Progenitor cell of endocrine pancreas (in vitro differentiated cells): ENCODE measurements at places on chromosomes 7 and 10.

DNA sequence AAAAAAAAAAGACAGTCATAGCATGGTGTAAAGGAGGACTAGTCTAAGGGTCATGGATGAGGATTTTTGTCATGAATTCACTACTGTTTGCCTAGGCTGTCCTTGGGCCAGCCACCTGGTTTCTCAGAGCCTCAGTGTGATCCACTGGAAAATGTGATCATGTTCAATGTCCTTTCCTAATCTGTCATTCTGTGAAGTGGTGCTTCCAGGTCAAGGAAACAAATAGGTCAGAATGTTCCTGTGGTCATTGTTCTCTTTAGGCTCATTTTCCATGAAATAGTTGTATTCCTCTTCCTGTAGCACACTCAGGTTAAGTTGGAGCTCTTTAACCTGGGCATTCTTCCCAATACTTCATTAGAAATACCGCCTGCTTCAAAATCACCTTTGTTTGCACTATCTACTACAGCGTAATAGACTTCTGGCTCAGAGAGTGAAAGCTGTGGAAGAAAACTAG is 16.5 kb downstream of the CD36 start:
- no peaks in the 10 kb centered on the region for H3K36me3 ChIP-seq
- DNase-seq, result no peak
- H3K27ac ChIP-seq, result no peak overlapping the region
- no peaks in the 10 kb centered on the region for H3K27me3 ChIP-seq
- H3K4me1 ChIP-seq, result peaks cover 1% of the 10 kb centered on the region

- no peak overlapping the region for H3K27ac ChIP-seq
- no peak overlapping the region for H3K4me3 ChIP-seq
- H3K4me1 ChIP-seq, result no peaks in the 10 kb centered on the region
- peaks cover 3% of the 10 kb centered on the region for H3K27me3 ChIP-seq
- no peak for DNase-seq
Measured at GRCh38 chr7:26630361-26630760, 234.0 kb downstream of the SKAP2 start.

DNA sequence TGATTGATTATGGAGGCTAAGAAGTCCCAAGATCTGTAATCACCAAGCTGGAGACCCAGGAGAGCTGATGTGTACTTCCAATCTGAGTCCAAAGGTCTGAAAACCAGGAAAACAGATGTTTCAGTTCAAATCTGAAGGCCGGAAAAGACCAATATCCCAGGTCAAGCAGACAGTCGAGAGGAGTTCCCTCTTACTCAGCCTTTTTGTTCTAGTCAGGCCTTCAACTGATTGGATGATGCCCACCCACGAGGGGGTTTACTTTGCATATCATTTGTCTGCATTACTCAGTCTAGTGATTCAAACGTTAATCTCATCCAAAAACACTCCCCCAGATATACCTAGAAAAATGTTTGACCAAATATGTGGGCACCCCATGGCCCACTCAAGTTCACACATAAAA is 7.4 kb upstream of the ARID5B start:
- no peaks in the 10 kb centered on the region for H3K27me3 ChIP-seq
- H3K27ac ChIP-seq, result no peak overlapping the region
- H3K4me1 ChIP-seq, result peaks cover 24% of the 10 kb centered on the region
- no peak for DNase-seq
- H3K36me3 ChIP-seq, result no peaks in the 10 kb centered on the region

- peaks cover 31% of the 10 kb centered on the region for H3K36me3 ChIP-seq
- peak overlapping the region; percentile 50 for H3K27ac ChIP-seq
- no peak for DNase-seq
Measured at GRCh38 chr7:47521816-47522561, 59.9 kb downstream of the TNS3 start.

DNA sequence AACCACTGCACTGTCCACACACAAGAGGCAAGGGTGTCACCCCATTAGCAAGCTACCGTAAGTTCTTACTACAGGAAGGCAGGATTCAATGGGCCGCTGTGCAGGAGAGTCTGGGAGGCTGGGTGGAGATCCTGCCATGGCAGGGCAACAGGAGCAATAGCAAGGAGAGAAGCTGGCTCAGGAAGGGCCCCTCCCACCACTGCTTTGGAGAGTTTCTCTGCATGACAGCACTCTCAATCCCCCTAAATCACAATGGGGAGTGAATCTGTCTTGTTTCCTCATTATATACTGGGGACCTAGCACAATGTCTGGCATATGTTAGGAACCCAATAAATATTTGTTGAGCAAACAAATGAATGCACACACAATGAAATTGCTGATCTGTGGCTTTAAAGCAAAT is 83.2 kb upstream of the SFMBT2 start:
- no peak overlapping the region for H3K4me3 ChIP-seq
- H3K36me3 ChIP-seq, result no peaks in the 10 kb centered on the region
- H3K27ac ChIP-seq, result no peak overlapping the region
- H3K4me1 ChIP-seq, result peaks cover 7% of the 10 kb centered on the region

DNA sequence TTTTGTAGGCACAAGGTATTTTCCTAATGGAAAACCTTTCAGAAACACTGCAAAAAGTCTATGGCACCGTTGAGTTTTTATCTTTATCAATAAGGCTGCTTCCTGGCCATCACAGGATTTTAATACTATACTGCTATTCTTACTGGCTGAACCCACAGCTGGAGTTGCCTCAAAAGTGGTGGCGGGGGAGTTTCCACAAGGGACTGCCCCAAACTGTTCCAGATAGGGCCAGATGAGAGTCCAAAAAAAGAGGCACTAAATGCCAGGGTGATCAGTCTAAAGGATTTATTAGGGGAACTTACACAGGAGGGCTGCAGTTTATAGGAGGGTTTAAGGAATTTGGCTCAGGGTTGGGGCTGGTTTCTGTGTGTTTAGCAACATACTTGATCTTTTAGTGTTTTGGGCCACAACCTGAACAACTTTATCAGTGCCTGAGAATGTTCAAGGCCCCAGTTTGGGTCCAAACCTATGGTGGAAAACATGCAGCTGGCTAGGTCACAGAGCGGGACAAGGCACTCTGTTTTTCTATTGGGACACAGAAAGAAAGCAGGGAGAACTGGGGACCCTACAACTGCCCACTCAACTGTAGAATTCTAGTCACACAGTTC is 41.4 kb downstream of the STAM start:
- no peaks in the 10 kb centered on the region for H3K27me3 ChIP-seq
- H3K36me3 ChIP-seq, result peaks cover 8% of the 10 kb centered on the region
- no peak for DNase-seq
- peaks cover 8% of the 10 kb centered on the region for H3K4me1 ChIP-seq
- H3K4me3 ChIP-seq, result no peak overlapping the region

DNA sequence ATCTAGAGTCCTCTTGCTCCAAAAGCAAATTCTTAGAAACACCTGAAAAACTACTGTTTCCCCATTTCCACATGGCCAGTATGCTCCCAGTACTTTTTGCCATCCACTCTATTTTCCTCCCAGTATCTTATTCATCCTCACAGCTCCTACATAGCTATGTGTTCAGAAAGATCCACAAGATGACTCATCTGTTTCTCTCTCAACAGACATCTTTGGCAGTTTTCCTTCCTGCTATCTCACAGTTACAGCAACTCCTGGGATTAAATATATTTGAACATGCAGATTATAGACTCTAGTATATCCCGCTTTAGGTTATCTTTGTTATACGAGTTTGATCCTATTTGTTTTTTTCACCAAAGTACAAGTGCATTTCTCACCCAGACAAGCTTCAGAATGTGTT is 675.6 kb upstream of the POT1 start:
- DNase-seq, result no peak
- H3K27ac ChIP-seq, result no peak overlapping the region
- no peaks in the 10 kb centered on the region for H3K4me1 ChIP-seq
- H3K36me3 ChIP-seq, result no peaks in the 10 kb centered on the region
- no peaks in the 10 kb centered on the region for H3K27me3 ChIP-seq
- no peak overlapping the region for H3K4me3 ChIP-seq

DNA sequence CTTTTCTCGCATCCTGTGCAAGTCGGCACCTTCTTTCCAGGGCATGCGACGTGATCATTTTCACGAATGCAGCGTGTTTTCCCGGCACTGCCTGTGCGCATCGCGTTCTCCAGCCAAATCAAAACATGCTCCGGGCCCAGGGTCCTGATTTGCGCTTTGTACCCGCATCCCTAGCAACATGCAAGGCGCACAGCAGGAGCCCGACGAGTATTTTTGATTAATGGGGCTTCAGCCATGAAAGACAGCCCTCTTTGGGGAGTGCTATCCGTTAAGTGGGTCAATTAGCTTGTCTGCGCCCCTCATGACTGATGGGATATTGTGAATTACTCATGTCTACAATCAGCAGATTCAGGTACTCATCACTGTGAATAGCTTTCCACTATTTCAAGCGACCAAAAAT is 243.3 kb upstream of the RNF32 start:
- H3K27me3 ChIP-seq, result peaks cover 3% of the 10 kb centered on the region
- peaks cover 6% of the 10 kb centered on the region for H3K4me1 ChIP-seq
- no peak overlapping the region for H3K27ac ChIP-seq
- H3K4me3 ChIP-seq, result no peak overlapping the region
- DNase-seq, result no peak
- no peaks in the 10 kb centered on the region for H3K36me3 ChIP-seq

GRCh38 chr7:28269700-28270361 is 89.2 kb upstream of the JAZF1 start:
- H3K4me1 ChIP-seq, result peaks cover 1% of the 10 kb centered on the region
- H3K4me3 ChIP-seq, result no peak overlapping the region
- no peaks in the 10 kb centered on the region for H3K36me3 ChIP-seq
- peaks cover 15% of the 10 kb centered on the region for H3K27me3 ChIP-seq
- DNase-seq, result no peak

GRCh38 chr7:25646726-25647413 is 418.6 kb upstream of the NPVF start:
- H3K4me1 ChIP-seq, result no peaks in the 10 kb centered on the region

GRCh38 chr7:101900103-101900502 is 82.7 kb downstream of the CUX1 start:
- no peak overlapping the region for H3K27ac ChIP-seq
- no peak for DNase-seq
- no peaks in the 10 kb centered on the region for H3K27me3 ChIP-seq

GRCh38 chr7:47873762-47874161 is 74.5 kb downstream of the PKD1L1 start:
- H3K36me3 ChIP-seq, result no peaks in the 10 kb centered on the region
- DNase-seq, result no peak
- no peak overlapping the region for H3K4me3 ChIP-seq
- H3K27me3 ChIP-seq, result peaks cover 3% of the 10 kb centered on the region
- no peaks in the 10 kb centered on the region for H3K4me1 ChIP-seq
- no peak overlapping the region for H3K27ac ChIP-seq

GRCh38 chr7:150324373-150324961 is 1.1 kb upstream of the ACTR3C start:
- peak overlapping the region; percentile 92 for H3K4me3 ChIP-seq
- H3K4me1 ChIP-seq, result peaks cover 13% of the 10 kb centered on the region
- peaks cover 4% of the 10 kb centered on the region for H3K36me3 ChIP-seq
- H3K27ac ChIP-seq, result peak overlapping the region; percentile 97
- no peaks in the 10 kb centered on the region for H3K27me3 ChIP-seq

DNA sequence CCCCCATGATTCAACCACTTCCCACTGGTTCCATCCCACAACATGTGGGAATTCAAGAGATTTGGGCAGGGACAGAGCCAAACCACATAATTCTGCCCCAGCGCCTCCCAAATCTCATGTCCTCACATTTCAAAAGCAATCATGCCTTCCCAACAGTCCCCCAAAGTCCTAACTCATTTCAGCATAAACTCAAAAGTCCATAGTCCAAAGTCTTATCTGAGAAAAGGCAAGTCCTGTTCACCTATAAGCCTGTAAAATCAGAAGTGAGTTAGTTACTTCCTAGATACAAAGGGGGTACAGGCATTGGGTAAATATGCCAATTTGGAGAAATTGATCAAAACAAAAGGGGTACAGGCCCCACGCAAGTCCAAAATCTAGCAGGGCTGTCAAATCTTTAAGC is 272.9 kb downstream of the MAGI2 start:
- no peaks in the 10 kb centered on the region for H3K27me3 ChIP-seq
- no peak for DNase-seq
- H3K27ac ChIP-seq, result no peak overlapping the region
- H3K4me1 ChIP-seq, result no peaks in the 10 kb centered on the region

- peaks cover 1% of the 10 kb centered on the region for H3K36me3 ChIP-seq
- peak overlapping the region; percentile 12 for H3K4me3 ChIP-seq
- H3K27ac ChIP-seq, result peak overlapping the region; percentile 25
Measured at GRCh38 chr7:3056234-3057065, 12.8 kb upstream of the CARD11 start.

- DNase-seq, result no peak
- H3K27ac ChIP-seq, result no peak overlapping the region
- H3K4me1 ChIP-seq, result peaks cover 32% of the 10 kb centered on the region
- H3K27me3 ChIP-seq, result no peaks in the 10 kb centered on the region
Measured at GRCh38 chr7:117083648-117084047, 130.3 kb downstream of the ST7 start.

DNA sequence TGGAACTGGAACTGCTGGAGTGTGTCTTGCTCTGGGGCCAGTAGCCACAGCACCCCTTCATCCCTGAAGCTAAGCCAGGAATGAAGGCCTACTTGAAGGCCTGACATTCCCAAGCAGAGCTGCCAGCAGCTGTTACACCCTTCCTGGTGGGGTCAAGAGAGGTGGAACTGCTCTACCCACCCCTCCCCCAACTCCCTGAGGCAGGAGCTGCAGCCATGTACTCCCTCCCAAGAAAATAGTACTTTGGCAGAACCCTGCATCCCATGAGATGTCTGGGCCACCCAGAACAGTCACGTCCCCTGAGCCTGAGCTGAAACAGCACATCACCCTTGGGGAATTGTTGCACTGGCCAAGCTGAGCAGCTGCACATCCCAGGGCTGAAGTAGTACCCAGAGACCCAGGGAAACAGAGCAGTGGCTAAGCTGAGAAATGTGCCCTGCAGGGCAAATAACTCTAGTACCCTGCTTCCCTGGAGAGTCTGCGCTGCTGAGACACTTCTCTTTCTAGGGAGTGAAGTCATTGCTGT is 63.4 kb upstream of the PLA2G12B start:
- no peak overlapping the region for H3K27ac ChIP-seq
- H3K27me3 ChIP-seq, result no peaks in the 10 kb centered on the region
- H3K4me3 ChIP-seq, result no peak overlapping the region
- DNase-seq, result no peak
- peaks cover 4% of the 10 kb centered on the region for H3K4me1 ChIP-seq

- DNase-seq, result no peak
- no peaks in the 10 kb centered on the region for H3K4me1 ChIP-seq
- H3K27ac ChIP-seq, result no peak overlapping the region
Measured at GRCh38 chr10:10527861-10528562, 489.7 kb upstream of the CELF2 start.

DNA sequence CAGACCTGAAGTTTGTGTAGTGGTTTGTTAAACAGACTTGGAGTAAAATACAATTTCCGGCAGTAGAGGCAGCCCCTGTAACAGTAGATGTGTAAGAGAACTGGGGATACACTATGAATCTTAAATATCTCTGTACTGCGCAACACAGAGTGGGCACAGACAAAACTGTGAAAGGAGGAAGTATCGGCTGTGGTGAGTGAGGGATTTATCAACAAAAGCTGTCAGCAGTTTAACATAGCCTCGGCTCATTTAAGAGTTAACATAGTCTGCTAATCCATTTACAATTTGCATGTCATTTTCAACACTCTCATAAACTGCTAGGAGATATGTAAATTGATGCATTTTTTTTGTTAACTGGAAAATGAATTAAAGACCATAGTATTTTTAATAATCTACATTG is 225.2 kb downstream of the ZWINT start:
- H3K27ac ChIP-seq, result no peak overlapping the region
- no peak for DNase-seq
- H3K27me3 ChIP-seq, result no peaks in the 10 kb centered on the region
- no peak overlapping the region for H3K4me3 ChIP-seq
- H3K36me3 ChIP-seq, result no peaks in the 10 kb centered on the region
- peaks cover 7% of the 10 kb centered on the region for H3K4me1 ChIP-seq
